ENCODE measurements at places on chromosomes 16 and 17. TPM values are rescaled to one million over a fixed set of nuclear protein-coding genes. Genes with fewer than 3 reads are reported as not detected.

- no peak for DNase-seq
Observed at GRCh38 chr16:77991701-77992100, 30.6 kb upstream of the CLEC3A start.

DNA sequence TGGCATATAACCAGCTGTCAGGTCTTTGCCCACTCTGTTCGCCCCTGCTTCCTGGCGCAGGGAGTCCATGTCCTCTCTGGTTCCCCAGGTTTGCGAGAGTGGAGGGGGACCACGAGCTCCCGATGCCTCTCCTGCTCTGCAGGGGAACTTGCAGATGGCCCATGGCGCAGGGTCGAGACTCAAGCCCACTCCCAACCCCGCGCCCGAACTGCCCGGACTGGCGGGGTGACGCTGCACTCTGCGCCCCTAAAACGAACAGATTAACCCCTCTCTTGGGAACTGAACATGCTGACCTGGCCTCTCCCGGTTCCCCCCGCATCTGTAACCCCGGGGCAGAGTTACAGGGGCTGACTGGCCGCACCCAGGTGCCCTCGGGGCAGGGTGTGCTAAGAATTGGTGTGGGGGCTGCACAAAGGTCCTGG is 681 bp upstream of the PLA2G15 start:
- DNase-seq: no peak

The ITGAD gene
- 0.11 TPM for total RNA-seq

DNA sequence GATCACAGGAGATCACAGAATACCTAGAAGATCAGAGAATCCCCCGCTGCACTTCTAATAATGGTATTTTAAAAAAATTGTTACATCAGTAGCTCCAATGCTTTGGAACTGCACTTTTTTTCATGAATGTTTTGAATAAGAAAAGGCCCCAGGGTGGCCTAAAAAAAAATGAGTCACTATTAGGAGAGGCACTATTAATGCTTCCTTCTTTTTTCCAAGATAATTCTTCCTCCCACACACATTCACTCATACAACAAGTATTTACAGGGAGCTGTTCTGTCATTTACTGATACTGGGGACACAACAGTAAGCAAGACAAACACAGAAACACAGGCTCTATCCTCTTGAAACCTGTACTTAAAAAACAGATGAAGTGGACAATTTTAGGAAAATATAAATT is 675 bp upstream of the PDZD9 start:
- DNase-seq: no peak

The KRT32 gene
- not detected for total RNA-seq

Measured in left colon (tissue), 2 donors.